ENCODE measurements at places on chromosomes 11 and 22.

DNA sequence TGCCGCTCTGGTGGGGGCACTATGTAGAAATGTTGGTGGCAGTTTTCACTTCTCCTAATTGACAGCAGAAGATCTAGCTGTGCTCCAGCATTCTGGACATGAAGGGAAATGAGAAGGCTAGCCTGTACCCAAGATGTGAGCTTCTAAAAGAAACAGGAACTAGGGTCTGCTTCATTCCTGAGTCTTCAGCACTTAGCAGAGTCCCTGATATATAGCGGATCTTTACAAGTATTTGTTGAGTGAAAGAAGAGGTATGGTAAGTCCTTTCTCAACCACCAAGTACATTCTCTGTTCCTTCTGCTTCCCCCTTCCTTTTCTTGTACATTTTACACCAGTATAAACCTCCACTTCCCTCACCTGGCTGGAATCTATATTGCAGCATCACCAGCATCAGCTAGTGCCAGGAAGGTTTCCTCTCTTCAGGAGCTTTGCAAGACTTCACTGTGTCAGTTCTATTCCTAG lies 408.3 kb upstream of the CADM1 start:
- DNase-seq = peak; percentile 24

GRCh38 chr11:115674937-115675544 lies 170.8 kb upstream of the CADM1 start:
- no peak for DNase-seq

DNA sequence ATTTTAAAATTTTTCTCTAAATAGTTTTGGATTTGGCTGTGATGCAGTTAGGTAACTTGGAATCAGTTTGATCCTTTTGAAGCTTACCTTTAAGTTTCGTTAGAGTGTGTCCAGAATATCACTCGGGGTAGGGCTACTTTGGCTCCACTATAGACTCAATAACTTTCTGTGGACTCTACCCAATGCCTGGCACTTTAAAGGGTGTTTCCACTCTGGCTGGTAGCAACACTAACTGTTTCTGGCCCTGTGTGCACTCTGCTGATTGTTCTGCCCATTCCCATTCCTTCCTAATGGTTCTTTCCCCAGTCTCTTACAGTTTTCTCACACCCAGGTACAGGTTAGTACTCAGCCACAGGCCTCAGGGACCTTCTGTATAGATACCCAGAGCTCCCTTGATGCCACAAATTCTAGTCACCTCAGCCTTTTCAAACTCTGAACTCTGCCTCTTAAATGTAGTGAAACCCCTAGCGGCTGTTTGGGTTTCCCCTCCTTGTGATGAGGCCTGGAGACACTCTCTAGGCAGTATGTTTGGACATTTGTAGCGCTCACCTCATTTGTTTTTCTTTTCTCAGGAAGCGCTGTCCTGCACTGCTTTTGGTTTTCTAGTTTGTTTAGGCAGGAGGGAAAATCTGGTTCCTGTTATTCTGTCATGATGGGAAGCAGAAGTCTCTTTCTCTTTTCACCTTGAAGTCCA lies 16.8 kb downstream of the CUL5 start:
- DNase-seq = no peak

GRCh38 chr22:17744430-17744829 lies 29.8 kb downstream of the BID start:
- no peak for DNase-seq

DNA sequence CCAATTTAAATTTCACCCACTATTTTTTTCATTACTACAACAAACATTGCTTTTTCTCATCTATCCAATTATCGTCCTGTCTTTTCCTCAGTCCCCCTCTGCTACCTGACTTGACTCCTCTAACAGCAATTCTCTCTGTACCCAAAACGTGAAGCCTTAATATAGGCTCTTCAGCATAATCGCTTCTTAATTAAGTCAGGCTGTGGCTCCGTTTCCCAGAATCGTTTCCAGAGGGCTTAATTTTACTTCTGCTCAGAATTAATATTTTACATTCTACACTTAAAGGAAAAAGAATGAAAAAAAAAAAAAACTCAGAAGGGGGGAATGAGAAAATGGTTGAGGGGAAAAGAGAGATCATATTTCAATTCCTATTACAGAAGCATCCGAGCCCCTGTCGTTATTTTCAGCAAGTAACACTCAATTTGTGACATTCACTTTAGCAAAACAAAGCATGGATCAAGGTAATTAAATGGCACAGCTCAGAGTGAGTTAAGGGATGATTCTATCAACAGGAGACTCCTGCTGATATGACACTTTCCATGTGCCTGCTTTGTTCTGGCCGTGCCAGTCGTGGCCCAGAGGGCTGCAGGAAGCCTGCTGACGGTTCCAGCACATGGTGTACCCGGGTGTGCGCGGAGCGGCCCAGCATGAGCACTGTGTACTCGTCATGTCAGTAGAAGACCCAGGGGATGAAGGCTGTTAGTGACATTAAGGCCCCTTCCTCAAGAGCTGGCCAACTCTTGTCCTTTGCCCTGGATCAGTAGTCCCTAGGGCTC lies 272.5 kb downstream of the NTM start:
- no peak for DNase-seq

GRCh38 chr11:111299101-111300026 lies 1.0 kb downstream of the POU2AF3 start:
- DNase-seq = peak; percentile 81

All from kidney (tissue), 22 donors.